ENCODE measurements at places on chromosomes 3 and 15. TPM values are rescaled to one million over a fixed set of nuclear protein-coding genes. Genes with fewer than 3 reads are reported as not detected.
A peak's percentile ranks its signal among the peaks of the same experiment; 100 is the strongest.

The ISLR gene
- 1.7 TPM for total RNA-seq

DNA sequence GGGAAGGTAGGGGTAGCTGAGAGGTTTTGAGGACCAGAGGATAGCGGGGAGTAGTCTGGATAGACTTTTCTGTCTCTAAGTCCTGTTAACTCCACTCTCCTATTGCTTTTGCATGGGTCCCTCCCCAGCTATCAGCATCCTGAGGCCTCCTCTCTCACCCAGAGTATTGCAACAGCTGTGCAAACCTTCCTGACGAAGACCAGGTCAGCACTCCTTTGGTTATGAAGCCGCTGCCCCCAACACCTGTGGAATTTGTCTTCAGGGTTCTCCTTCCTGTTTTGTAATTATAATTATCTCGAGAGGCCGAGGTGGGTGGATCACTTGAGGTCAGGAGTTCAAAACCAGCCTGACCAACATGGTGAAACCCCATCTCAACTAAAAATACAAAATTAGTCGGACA lies 24.8 kb downstream of the TYRO3 start:
- no peaks in the 10 kb centered on the region for H3K36me3 ChIP-seq
- H3K4me1 ChIP-seq = peaks cover 22% of the 10 kb centered on the region
- H3K4me3 ChIP-seq = no peak overlapping the region
- no peak overlapping the region for H3K27ac ChIP-seq
- peaks cover 1% of the 10 kb centered on the region for H3K27me3 ChIP-seq

- no peak overlapping the region for H3K4me3 ChIP-seq
- no peaks in the 10 kb centered on the region for H3K27me3 ChIP-seq
- H3K27ac ChIP-seq = no peak overlapping the region
- DNase-seq = peak; percentile 8
Observed at GRCh38 chr15:38320181-38320580, 67.5 kb downstream of the SPRED1 start.

GRCh38 chr3:3172627-3173026 lies 6.9 kb downstream of the CRBN start:
- DNase-seq = no peak
- no peak overlapping the region for H3K27ac ChIP-seq
- H3K4me3 ChIP-seq = no peak overlapping the region
- 0 out of 2 replicates have a peak, but pooled peaks cover 5% of the 10 kb centered on the region for H3K36me3 ChIP-seq

DNA sequence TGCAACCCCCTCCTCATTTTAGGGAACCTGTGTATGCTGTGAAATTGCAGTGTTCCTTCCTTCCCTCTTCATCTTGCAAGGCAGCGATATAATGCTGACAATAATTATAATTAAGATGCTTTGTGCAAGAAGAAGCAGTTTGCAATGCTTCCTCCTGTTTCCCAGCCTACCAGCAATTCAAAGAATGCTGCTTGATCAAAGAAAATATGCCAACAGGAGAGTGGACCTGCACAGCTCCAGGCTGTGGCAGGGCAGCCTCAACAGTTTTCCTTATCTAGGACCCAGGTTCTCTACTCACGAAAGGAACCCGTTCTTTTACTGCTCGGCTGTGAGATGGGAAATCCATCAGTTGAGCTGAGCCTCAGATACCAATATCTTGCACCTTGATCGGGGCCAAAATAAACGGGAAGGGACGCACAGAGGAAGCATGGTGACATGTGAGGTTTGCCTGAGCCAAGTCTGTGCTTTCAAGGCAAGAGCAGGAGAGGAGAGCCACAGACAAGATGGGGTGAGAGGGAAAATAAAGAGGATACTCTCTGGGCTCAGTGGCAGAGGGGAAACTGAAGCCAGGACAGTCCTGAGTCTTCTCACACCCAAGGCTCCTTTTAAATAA lies 22.6 kb upstream of the LRTM1 start:
- H3K36me3 ChIP-seq = no peaks in the 10 kb centered on the region
- no peak for DNase-seq

The FSD2 gene
- total RNA-seq = not detected

DNA sequence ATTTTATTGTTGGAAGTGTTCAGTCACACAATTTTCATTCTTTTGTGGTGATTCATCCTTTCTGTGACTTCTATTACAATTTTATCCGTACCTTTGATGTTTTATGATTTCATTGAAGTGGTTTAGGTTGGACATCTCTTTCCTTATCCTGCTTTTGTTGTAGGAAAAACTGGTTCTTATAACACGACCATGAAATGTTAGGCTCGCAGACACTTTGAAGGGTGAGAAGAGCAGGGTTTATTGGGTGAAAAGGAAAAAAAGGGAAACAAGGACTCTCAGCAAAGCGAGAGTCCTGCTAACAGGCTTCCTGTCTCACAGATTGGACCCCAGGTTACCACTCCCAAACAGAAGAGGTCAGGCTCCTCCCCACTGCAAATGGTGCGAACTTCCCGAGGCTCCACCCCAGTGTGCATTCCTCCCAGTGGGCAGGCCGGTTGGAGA lies 257.4 kb downstream of the STXBP5L start:
- peak overlapping the region; percentile 31 for H3K4me3 ChIP-seq
- peaks cover 6% of the 10 kb centered on the region for H3K4me1 ChIP-seq
- DNase-seq = no peak
- H3K36me3 ChIP-seq = no peaks in the 10 kb centered on the region

DNA sequence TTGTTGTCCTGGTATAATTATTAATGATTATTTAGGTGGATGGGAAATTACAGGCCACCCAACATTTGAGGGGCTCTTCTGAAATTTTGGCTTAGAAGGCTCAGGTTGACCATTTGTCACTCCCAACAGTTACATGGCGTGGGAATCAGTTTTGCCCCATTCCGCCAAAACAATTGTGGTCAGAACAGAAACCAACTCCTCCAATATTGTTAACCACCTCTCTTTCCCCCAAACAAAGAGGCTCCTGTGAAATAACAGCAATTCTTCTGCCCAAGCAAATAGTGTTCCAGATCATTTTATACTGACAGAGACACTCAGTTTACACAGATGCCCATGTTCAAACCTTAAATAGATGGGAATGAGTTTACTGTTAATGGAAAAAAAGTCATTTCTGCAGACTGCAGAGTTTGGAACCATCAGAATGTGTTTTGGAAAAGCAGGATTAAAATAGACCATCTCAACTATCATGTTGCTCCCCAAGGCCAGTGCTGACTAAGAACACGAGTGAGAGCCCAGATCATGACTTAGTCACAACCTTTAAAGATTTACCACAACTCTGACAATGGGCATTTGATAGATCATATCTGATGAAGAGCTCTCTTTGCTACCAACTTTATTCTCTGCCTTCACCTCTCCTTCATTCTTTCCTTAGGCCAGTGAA lies 102.1 kb downstream of the DUT start:
- H3K36me3 ChIP-seq = peaks cover 75% of the 10 kb centered on the region
- H3K4me1 ChIP-seq = peaks cover 90% of the 10 kb centered on the region
- peaks cover 25% of the 10 kb centered on the region for H3K27me3 ChIP-seq
- peak overlapping the region; percentile 67 for H3K27ac ChIP-seq
- peak overlapping the region; percentile 37 for H3K4me3 ChIP-seq

The C3orf49 gene
- not detected for total RNA-seq

The PIGBOS1 gene
- total RNA-seq = 8.4 TPM

DNA sequence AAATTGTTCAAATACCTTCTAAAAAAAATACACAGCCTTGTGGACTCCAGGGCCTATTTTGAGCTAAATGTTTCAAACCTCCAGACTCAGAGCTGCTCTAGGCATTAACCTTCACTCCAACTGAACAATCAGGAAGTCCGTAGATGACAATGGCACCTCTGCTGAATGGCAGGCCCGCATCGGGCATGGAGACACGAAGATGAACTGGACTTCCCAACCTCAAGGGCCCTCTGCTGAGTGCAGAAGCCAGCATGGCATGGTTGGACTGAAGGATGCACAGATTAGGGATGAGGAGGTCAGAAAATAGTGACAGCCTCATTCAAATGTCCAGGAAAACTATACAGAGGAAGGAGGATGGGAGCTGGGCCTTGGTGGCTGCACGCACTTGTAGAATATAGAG lies 2.2 kb downstream of the FAM174B start:
- no peak overlapping the region for H3K27ac ChIP-seq
- no peak for DNase-seq
- H3K4me1 ChIP-seq = no peaks in the 10 kb centered on the region

DNA sequence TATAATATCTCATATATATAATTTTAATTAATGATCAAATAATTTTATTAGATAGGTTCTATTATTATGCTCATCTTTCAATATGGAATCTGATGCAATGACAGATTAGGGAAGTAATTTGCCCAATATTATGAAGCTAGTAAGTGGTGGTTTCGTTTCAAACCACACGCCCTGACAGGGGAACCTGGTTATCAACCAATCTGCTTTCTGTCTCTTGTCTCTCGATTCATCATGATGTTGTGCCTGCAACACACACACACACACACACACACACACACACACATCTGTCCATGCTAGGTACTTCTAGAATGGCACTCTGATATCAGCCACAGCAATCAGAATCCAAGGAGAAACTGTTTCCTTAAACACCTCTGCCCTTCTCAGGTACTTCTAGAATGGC lies 128.4 kb downstream of the ZBBX start:
- H3K36me3 ChIP-seq = no peaks in the 10 kb centered on the region
- no peak for DNase-seq
- no peaks in the 10 kb centered on the region for H3K4me1 ChIP-seq
- H3K27ac ChIP-seq = no peak overlapping the region
- no peaks in the 10 kb centered on the region for H3K27me3 ChIP-seq
- no peak overlapping the region for H3K4me3 ChIP-seq

DNA sequence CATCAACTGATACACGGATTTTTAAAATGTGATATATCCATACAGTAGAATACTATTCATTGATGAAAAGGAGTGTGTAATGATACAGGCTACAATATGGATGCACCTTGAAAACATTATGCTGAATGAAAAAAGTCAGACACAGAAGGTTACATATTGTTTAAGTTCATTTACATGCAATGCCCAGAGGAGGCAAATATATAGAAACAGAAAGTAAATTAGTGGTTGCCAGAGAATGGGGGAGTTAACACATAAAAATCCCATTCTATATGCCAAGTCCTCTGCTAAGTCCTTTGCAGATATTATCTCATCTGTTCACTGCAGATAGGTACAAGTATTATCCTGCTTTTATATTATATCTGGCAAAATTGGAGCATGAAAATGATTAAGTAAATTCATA lies 22.1 kb upstream of the CDIN1 start:
- H3K27ac ChIP-seq = no peak overlapping the region
- DNase-seq = no peak
- H3K4me1 ChIP-seq = no peaks in the 10 kb centered on the region
- H3K36me3 ChIP-seq = no peaks in the 10 kb centered on the region
- H3K4me3 ChIP-seq = no peak overlapping the region

DNA sequence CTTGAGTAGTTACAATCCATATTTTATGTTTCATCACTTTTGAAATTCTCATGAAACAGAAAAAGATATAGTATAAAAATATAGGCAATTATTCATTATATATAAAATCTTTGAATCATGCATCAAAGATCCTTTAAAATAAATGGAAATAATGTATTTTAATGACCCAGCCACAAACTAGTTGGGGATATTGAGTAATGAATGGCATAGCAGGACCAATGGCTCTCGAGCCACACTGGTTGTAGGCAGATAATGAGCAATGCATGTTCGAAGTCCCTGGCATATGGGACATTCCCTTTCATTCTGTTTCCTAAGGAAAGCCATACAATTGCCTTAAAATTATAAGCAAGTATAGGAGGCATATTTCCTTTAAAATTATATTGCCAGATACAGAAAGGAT lies 107.4 kb upstream of the IL12A start:
- H3K27me3 ChIP-seq = peaks cover 2% of the 10 kb centered on the region
- H3K4me3 ChIP-seq = no peak overlapping the region
- peaks cover 79% of the 10 kb centered on the region for H3K4me1 ChIP-seq
- H3K36me3 ChIP-seq = peaks cover 25% of the 10 kb centered on the region
- DNase-seq = no peak
- H3K27ac ChIP-seq = no peak overlapping the region

- peak overlapping the region; percentile 96 for H3K27ac ChIP-seq
- peak overlapping the region; percentile 77 for H3K4me3 ChIP-seq
- no peaks in the 10 kb centered on the region for H3K36me3 ChIP-seq
- H3K27me3 ChIP-seq = no peaks in the 10 kb centered on the region
Observed at GRCh38 chr3:129224984-129225393, 24.4 kb upstream of the COPG1 start.

DNA sequence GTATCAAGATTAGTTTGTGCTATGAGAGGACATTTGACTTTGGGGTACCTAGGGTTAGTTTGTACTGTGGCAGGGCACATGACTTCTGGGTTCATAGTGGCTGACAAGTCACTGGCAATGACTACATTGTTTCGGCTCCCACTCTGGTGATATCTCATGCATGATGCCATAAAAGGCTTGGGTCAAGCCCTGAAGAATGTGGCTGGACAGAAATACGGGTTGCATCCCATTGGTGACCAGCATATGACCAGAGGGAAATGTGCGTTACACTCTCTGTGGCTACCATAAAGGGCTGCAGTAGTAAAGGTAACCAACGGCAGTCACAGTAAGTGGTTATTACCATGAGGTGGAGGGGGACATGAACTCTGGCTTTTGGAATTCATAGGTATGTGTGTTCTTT lies 18.4 kb downstream of the THOC7 start:
- H3K4me1 ChIP-seq = peaks cover 12% of the 10 kb centered on the region
- no peak overlapping the region for H3K27ac ChIP-seq
- no peaks in the 10 kb centered on the region for H3K27me3 ChIP-seq
- DNase-seq = no peak

DNA sequence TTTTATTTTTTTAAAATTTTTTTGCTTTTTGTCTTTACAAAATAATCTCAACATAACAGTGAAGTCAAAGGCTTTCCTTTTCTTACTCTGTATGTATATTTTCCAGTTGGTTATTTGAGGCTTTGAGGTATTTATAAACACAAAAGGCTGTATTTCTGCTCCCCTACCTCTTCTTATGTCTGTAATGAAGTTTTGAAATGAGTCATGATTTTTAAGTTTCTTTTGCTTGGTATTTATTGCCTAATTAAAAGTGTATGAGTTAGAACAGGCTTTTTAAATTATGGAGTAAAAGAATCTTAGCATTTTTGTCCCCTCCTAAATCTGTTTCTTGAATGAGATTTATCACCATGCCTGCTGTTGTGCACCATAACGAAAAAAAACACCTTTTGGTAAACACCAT lies 66.0 kb downstream of the DCUN1D1 start:
- H3K27ac ChIP-seq = no peak overlapping the region
- no peaks in the 10 kb centered on the region for H3K27me3 ChIP-seq
- no peak for DNase-seq
- H3K4me1 ChIP-seq = peaks cover 29% of the 10 kb centered on the region
- no peaks in the 10 kb centered on the region for H3K36me3 ChIP-seq

DNA sequence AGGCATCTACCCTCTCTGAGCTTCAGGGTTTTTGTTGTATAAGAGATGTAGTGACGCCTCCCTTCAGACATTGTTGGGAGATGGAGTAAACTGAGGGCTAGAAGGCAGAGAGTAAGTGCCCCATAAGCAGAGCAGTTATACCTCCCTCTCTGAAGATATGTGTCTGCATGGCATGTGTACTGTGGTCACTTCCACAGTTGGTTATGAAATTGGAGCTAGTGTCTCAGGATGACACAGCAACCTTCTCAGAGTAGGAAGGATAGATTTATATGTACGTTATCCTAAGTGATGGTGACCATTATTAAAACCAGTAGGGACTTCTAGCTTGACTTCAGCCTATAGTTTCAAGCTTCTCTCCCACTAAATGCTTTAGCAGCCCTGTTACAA lies 17.9 kb downstream of the PXK start:
- peak overlapping the region; percentile 64 for H3K27ac ChIP-seq
- DNase-seq = peak; percentile 32
- H3K4me3 ChIP-seq = no peak overlapping the region
- H3K4me1 ChIP-seq = peaks cover 30% of the 10 kb centered on the region
- no peaks in the 10 kb centered on the region for H3K36me3 ChIP-seq
- H3K27me3 ChIP-seq = peaks cover 2% of the 10 kb centered on the region
